GM12878 (cell line): ENCODE measurements at places on chromosomes 6 and 20. TPM values are rescaled to one million over a fixed set of nuclear protein-coding genes. Genes with fewer than 3 reads are reported as not detected.

Gene TMEM200A
- 7.6 and 9.0 TPM in 2 replicates for total RNA-seq

Gene C20orf173
- total RNA-seq = not detected in 2 replicates

Gene CAGE1
- total RNA-seq = 0.08 and 0.21 TPM in 2 replicates

Gene WFDC6
- total RNA-seq = not detected in 2 replicates

Gene SYCP2
- total RNA-seq = 0.13 TPM in 2 replicates

Gene MPIG6B
- not detected in 2 replicates for total RNA-seq

- no peak for DNase-seq
Measured at GRCh38 chr20:63322146-63322932, 29.4 kb downstream of the COL20A1 start.

DNA sequence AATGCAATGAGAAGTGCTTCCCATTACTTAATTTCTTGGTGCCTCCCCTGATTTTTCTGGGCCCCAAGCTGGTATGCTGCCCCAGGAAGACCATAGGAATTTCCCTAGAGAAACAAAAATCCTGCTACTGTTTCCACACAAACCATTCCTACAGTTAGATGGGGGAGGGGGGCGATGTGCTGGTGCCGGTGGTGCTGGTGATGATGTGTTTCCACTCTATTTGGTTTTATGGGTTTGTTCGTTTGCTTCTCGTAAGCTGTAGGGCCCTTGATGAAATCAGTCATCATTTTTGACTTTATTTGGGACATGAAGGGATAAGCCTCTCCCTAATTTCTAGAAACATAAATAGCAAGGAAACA is 105.1 kb downstream of the MKKS start:
- no peak for DNase-seq

- no peak for DNase-seq
Measured at GRCh38 chr6:130009146-130009545, 9.2 kb upstream of the L3MBTL3 start.

- DNase-seq = no peak
Measured at GRCh38 chr6:134628154-134628553, 310.2 kb upstream of the SGK1 start.

GRCh38 chr6:93418033-93418407 is 1.3 kb downstream of the EPHA7 start:
- DNase-seq = no peak

DNA sequence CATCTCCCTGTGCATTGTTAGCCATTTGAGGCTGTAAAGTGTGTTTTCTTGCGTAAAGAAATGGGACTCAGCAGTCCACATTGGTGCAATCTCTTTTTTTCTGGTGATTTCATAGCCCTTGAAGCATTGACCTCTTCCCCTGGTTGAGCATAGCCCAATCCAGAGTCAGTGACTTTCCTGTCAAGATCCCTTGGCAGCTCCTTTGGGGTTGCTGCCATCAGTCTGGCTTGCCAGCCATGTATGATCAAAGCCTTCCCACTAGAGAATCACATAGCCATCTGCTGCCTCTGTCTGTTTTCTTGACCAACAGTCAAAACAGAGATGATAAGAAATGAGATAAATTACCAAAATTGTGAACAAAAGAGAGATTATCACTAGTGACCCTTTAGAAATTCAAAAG is 19.6 kb downstream of the HLA-A start:
- no peak for DNase-seq

DNA sequence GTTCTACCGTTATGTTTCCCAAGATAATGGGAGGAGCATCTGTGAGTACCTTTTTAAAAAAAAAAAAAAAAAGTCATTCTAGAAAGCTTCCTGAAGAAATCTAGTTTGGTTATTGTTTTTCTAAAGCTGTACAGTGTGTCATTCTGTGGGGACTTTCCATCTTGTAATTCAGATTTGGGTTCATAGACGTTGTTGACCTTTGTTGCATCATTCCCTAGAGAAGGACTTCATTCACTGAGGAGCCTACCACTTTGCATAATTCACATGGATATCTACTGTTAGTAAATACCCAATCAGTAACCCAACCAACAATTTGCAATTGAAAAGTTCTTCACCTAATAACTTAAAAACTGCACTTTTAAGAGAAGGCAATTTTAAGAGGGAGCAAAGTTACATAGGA is 60.1 kb downstream of the RPP40 start:
- DNase-seq = no peak

DNA sequence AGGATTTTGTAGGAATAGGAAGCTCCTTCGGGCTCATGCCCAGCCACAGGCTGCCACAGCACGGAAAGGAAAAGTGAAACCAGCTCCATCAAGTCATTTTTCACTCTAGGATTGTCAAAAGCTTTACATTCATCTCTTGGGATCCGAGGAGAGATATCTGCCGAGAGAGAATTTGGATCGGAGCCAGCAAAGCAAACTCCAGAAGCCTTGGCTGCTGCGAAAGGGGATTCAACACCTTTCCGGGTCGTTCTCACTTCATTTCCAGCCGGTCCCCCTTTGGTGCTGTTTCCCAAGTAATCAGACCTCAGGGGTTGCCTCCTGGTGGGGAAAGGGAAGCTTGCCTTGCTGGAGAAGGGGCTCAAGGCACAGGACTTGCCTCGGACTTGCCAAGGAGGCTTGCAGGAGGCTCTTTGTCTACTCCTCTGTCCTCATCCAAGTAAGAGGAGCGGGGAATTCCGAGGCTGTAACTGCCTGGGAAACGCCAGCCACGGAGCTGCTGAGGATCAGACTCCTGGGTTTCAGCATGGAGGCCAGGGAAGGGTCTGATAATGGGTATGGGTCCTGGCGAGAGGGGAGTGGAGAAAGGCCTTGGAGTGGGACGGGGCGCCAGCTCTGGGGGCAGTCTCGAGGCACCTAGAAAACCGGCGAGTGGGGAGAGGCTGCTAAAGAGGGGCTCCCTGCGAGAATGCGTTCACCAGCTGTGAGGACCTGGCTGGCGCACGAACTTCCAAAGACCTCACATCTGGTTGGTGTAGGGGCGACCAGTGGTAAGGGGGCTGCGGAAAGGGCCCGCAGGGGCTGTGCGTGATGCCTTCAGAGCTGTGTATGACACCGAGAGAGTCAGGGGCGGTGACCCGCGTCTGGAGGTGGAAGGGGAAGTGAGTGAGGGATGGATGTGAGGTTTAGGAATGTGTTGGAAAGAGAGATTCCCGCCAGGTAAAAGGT is 702 bp downstream of the ETV7 start:
- no peak for DNase-seq

GRCh38 chr20:43408848-43409576 is 48.7 kb upstream of the SRSF6 start:
- DNase-seq = peak; percentile 7

GRCh38 chr6:36621371-36621855 is 27.3 kb downstream of the SRSF3 start:
- DNase-seq = no peak

DNA sequence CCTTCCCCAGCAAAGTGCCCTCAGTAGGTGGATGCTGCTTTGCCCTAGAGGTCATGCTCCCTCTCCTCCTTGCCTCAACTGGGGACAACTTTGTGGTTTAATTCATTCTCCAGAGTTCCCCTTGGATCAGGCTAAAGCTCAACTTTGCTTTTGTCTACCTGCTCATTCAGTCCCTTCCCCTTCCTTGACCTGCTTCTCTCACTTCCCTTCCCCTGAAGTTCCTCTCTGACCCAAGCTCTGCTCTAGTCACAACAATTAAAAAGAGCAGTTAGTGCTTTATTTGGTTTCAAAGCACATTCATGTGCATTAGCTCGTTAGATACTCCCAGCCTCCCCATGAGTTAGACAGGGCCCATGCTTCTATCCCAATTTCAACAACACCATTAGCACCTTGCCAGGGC is 71.3 kb downstream of the DZANK1 start:
- no peak for DNase-seq

GRCh38 chr6:144252259-144252658 is 32.9 kb upstream of the UTRN start:
- DNase-seq = no peak

- DNase-seq = no peak
Measured at GRCh38 chr20:20903773-20904500, 191.5 kb upstream of the RALGAPA2 start.

DNA sequence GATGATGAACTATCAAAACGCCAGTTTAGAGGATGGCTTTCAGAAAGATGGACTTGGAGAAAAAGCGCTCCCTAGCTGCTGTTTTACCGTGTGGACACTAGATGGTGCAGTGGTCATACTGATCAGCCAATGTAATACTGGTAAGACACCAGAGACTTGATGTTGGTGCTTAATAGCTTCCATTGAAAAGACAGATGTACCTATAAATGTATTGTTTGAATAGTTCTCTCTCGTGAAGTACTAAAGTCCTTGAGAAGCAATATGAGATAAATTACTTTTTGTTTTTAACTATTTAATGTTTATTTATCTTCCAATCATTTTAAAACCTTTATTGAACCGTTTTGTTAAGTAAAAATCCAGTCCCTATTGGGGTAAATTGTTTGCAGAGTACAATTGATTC is 63.9 kb upstream of the FUCA2 start:
- peak; percentile 27 for DNase-seq

DNA sequence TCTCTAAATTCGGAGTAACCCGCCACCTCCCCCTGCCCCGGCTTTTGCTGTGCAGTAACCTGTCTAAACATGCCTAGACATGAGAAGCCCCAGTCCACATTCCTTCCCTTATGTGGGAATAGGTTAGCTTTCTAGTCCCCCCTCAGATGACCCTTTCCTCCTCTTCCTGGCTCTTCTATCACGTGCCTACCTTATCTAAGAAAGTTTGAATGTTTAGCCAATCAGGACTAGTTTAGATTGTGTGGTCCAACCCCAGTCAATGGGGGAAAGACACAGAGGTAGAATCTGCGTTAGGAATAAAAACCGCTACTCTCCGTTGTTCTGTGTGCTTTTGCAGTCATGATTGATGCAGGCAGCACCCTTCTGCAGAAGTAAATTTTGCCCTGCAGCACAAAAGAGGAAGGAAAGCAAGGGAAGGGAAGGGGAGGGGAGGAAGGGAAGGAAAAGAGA is 69.0 kb upstream of the CD93 start:
- no peak for DNase-seq

GRCh38 chr6:150698391-150698790 is 98.7 kb downstream of the PLEKHG1 start:
- no peak for DNase-seq

DNA sequence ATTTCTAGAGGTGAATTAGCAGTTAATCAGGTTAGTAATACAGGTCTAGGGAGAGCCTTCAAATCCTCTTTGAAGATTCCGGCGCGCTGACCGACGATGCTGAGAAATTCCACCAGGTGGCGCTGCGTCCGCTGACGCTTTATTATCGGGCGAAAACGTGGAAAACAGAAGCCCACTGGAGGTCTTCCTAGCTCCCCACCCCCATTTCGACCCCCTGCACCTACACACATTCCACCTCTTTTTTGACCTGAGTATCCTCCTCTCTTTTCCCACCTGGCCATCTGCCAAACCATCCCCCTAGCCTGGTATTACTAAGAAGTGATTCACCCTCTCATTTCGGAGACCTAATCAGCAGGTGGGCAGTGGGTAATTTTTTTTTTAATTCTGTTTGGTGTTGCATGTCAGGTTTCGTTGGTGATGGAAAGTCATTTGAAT is 65.4 kb upstream of the RIN2 start:
- no peak for DNase-seq

DNA sequence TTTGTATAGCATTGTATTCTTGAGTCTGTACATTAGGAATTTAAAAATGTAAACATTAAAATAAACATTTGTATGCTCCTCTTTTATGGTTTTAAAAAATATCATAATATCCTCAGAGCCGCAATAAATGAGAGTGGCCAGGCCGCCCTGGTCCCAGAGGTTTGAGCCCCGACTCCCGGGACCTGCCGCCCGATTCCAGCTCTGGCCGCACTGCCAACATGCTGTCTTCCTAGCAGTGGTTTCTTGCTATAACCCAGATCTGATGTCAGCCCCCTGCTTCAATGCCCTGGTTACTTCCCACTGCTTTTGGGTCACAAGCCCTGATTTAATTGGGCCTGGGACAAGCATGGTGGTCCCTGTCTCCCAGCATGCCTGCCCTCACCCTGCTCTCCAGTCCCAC is 5.4 kb upstream of the ARID1B start:
- no peak for DNase-seq

DNA sequence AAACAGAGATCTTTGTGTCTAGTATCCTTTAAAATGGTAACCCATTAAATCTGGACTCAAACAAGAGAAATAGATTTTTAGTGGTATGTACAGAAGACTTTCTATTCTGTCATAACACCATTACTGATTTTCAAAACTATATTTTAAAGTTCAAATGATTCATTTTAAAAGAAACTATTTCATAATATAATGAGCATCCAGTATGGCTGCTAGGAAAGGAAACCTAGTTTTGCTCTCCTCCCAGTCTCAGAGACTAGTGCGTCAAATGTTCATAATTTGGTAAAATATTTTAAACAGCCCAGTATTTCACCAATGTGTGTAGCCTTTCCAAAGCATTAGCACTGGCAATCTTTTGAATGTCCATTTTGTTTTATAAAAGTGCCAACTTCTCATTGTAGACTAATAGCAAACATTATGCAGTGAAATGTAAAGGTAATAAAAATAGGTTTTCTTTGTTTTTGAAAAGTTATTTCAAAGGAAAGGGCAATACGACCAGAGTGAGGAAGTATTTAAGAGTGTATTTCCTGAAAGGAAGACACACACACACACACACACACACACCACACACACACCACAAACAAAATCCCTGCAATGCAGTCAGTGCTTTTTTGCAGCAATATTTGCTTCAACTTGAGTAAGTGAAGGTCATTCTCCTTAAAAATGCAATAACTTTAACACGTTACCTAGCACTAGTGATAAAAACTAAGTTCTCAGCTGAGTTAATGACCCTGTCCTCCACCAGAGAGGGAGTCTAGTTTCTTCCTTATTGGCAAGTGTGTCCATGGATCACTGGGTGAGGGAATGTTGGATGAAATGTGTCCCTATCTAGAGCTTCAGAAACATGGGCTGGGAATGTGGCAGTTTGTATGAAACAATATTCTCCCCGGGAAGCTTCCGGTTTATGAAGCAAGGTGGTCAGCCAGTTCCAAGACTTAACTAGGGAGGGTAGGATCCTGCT is 4.6 kb downstream of the PPP1R3G start:
- no peak for DNase-seq

DNA sequence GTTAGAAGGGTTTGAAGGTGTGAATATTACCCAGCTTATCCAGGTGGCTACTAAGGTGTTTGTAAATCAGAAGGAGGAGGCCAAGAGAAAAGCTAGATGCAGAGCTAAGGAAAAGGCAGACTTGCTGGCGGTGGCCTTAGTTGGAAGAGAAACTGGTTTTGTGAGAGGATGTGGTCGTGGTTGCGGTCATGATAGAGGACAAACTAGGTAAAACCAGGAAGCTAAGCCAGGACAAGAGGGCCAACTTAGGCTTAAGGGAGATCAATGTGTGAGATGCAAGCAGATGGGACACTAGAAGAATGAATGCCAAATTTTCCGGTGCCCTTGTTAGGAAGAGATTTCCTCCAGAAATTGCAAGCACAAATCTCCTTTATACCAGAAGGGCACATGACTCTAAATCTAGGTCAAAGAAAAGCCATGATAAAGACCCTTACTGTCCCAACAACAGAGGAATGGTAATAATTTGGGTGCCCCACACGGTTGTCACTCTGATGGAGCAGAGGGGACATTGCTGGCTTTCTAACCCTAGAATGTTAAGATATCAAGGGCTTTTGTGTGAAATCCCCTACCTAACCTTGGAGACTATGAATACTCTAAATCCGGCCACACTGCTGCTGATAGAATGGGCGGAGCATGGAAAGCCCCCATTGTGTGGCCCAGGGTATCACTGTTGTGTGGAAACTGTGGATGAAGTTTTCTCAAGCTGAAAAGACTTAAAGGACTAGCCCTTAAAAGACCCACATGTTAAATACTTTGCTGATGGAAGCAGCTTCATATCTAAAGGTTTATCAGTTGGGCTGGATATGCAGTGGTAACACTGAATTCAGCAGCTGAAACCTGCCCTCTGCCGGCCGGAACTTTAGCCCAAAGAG is 7.8 kb downstream of the IL22RA2 start:
- DNase-seq = peak; percentile 85

GRCh38 chr20:32479012-32479411 is 106.1 kb downstream of the NOL4L start:
- no peak for DNase-seq
